ENCODE measurements at places on chromosomes 4 and X.

- no peak for DNase-seq
These were observed 1.0 kb upstream of the PRDX4 start for GRCh38 chrX:23666282-23666681.

DNA sequence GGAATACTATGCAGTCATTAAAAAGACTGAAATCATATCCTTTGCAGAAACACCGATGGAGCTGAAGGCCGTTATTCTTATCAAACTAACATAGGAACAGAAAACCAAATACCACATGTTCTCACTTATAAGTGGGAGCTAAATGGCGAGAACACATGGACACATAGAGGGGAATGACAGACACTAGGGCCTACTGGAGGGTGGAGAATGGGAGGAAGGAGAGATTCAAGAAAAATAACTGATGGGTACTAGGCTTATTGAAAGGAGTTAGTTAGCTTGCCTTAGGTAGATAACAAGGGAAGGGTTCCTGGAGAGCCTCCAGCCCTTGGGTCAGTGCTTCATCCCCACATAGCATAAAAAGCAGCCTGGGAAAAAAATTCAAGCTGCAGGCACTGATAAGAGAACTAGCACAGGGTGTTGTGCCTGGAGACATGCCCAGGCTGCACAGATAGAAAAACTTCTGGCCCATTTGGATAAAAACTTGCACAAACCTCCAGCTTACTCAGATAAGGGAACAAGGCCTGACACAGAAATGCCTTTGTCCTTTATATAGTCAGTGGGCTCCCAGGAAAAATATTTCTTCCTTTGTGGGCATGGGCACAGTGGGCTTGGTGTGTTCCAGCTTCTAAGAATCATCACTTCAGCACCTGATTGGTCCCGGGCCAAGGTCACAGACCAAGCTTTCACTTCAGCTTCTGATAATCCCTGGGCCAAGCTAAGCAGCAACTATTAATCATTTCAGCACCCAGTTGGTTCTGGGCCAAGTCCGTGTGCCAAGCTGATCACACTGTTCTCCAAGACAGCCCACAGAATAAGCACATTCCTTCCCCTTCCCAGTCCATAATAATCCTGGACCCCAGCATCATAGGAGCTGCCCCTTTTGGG lies 23.1 kb upstream of the PWWP3B start:
- no peak for DNase-seq

DNA sequence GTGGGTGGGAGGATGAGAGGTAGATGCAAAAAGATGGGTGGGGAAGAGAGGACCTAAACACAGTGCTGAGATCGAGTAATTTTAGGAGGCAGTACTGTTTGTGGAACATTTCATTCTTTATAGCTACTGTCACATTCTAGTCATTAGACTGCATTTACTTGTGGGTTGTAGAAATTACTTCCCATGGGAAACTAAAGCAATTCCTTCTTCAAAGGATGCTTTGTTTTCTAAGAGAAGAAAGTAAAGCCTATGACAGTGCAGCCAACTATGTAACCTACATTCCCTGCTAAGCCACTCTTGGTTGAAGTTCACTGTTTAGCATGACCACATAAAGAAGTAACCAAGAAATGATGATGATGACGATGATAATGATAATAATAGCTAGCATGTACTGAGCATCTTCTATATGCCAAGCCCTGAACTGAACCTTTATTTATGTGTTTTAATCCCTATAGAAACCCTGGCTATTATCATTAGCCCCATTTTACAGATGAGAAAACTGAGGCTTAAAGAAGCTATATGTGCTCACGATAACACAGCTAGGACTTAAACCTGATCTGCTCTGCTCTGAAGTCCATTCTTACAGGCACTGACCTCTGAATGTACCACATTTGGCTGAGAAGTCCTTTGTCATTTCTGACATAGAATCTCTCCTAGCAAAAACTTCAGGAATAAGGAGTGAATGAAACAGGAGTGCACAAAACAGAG lies 114.5 kb upstream of the KIT start:
- no peak for DNase-seq

DNA sequence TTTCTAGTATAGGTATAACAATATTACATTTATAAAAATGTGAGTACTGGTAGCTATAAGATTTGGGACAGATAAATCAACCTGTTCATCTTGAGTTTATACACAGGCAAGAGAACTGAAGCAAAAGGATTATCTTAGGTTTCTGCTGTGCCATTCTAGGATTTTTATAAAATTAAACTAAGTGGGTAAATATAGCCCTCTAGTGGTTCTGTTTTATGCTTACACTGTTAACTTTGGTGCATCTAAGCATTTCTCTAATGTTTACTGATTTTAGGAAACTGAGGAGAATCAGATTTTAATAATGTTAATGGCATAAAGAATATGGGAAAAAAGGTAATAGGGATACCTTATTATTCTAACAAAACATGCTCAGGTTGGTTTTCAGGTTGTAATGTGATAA lies 1.1 kb upstream of the RRH start:
- peak; percentile 28 for DNase-seq

- no peak for DNase-seq
These were observed 30.4 kb downstream of the LAMTOR3 start for GRCh38 chr4:99863804-99864203.

GRCh38 chr4:137922721-137923120 lies 319.4 kb downstream of the SLC7A11 start:
- DNase-seq = no peak

All from CD8-positive, alpha-beta memory T cell (primary cell).